Frontal cortex (tissue), 4 donors: ENCODE measurements at places on chromosomes 7 and 10. TPM values are rescaled to one million over a fixed set of nuclear protein-coding genes. Genes with fewer than 3 reads are reported as not detected.

ZNF33B gene
- total RNA-seq, result 32.2 TPM

ODAD2 gene
- 0.82 TPM for total RNA-seq

CYP3A7 gene
- not detected for total RNA-seq

TRIM74 gene
- total RNA-seq, result not detected

CNPY1 gene
- under 0.01 TPM for total RNA-seq

ABCB1 gene
- 6.5 TPM for total RNA-seq

OPN1SW gene
- not detected for total RNA-seq

PAPSS2 gene
- 2.0 TPM for total RNA-seq
